Stimulated activated CD4-positive, alpha-beta T cell treated with anti-CD3 and anti-CD28 coated beads, Interleukin-1b, Interleukin-23, amount 100 ng/mL, for 1 hour (primary cell): ENCODE measurements at places on chromosomes 2 and 18.

DNA sequence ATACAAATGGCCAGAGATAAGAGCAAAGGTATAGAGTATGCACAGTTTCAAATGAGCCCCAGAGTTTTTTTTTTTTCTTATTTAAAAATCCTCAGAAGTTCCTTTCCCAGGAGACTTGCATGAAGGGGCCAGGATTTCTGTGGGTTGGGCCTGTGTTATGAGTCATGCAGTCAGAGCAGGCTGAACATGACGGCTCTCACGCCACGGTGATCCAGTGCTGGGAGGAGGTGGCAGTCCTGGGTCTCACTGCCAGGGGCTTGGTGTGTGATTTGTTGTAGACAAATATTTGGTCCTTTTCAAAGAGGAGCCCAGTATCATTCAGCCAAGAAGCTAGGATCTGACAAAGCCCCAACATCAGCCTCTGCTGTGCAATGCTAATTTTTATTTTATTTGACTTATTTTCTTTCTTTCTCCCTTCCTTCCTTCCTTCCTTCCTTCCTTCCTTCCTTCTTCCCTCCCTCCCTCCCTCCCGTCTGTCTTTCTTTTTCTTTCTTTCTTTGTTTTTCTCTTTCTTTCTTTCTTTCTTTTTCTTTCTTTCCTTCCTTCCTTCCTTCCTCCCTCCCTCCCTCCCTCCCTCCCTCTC, 10.4 kb upstream of the KCNE4 start:
- no peak for DNase-seq

DNA sequence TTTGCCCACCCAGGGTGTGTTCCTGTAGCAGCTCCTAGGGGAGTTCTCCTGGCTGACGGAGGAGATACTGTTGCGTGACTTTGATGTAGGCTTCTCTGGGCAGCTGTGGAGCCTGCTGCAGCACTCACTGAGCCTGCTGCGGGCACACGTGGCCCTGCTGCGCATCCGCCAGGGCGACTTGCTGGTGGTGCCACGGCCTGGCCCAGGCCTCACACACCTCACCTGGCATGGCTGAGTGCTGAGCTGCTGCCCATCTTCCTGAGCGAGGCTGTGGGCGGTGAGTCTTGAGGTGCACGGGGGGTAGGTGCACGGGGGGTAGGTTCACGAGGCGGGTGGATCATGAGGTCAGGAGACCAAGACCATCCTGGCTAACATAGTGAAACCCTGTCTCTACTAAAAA, 191.7 kb downstream of the ANKRD36C start:
- DNase-seq, result no peak

- no peak for DNase-seq
Measured at GRCh38 chr18:43420950-43421349, 143.7 kb upstream of the SYT4 start.

GRCh38 chr2:148519013-148519412, 125.5 kb upstream of the EPC2 start:
- DNase-seq, result no peak

DNA sequence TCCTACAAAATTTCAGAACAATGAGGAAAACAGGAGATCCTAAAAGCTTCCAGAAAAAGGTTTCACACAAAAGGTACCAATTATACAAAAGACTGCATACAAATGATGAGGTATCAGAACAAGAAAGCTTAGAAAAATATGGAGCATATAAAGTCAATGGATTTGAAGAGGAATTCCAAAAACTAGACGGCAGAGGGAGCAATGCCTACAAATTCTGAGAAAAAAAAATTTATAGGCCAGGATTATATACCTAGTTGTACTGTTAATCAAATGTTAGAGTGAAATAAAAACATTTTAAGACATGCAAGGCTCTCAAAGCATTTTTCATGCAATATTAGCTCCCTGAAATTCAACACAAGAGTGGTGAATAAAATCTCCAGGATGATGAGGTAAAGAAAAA, 106.2 kb downstream of the ZRANB3 start:
- DNase-seq, result no peak

- no peak for DNase-seq
Measured at GRCh38 chr2:126467367-126468054, 188.4 kb upstream of the GYPC start.

GRCh38 chr2:141522048-141522447, 608.8 kb downstream of the LRP1B start:
- no peak for DNase-seq

DNA sequence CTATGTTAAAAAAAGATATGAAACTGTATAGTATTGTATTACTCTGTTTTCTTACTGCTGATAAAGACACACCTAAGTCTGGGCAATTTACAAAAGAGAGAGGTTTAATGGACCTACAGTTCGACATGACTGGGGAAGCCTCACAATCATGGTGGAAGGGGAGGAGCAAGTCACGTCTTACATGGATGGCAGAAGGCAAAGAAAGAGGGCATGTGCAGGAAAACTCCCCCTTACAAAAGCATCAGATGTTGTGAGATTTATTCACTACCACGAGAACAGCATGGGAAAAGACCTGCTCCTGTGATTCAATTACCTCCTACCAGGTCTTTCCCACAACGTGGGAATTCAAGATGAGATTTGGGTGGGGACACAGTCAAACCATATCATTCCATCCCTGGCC, 57.0 kb downstream of the NCOA1 start:
- DNase-seq, result no peak

GRCh38 chr2:152606081-152606480, 111.2 kb downstream of the PRPF40A start:
- DNase-seq, result no peak

GRCh38 chr2:101273056-101273455, 20.4 kb downstream of the CNOT11 start:
- no peak for DNase-seq

DNA sequence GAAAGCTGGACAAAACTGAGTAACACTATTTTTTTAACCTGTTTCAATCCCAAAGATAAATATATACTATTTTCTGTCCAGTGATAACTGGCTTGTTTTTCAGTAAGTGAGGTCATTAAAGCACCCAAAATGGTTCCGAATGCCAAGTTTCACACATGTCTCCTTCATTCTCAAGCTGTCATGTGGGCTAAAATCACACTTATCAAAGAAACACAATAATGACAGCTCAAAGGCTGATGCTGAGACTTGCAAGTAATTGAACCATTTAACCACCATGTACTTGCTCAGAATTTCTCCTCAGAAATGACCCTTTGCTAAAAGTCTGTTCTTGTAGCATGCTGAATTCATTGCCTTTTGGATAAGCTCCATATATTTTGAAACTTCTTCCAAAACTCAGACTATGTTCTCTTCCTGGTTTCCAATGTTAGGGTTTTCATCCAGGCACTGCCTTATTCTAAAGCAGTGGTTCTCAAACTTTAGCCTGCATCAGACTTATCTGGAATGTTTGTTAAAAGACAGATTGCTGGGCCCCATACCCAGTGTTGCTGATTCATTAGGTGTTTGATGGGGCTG, 149.8 kb downstream of the VWC2L start:
- DNase-seq, result no peak

GRCh38 chr2:74414441-74414840, 7.0 kb downstream of the C2orf81 start:
- no peak for DNase-seq

GRCh38 chr18:63970809-63971205, 926 bp downstream of the SERPINB8 start:
- no peak for DNase-seq

GRCh38 chr2:173866874-173867618, 98.1 kb downstream of the SP3 start:
- DNase-seq, result no peak

- no peak for DNase-seq
Measured at GRCh38 chr2:226715347-226715990, 84.2 kb downstream of the IRS1 start.

DNA sequence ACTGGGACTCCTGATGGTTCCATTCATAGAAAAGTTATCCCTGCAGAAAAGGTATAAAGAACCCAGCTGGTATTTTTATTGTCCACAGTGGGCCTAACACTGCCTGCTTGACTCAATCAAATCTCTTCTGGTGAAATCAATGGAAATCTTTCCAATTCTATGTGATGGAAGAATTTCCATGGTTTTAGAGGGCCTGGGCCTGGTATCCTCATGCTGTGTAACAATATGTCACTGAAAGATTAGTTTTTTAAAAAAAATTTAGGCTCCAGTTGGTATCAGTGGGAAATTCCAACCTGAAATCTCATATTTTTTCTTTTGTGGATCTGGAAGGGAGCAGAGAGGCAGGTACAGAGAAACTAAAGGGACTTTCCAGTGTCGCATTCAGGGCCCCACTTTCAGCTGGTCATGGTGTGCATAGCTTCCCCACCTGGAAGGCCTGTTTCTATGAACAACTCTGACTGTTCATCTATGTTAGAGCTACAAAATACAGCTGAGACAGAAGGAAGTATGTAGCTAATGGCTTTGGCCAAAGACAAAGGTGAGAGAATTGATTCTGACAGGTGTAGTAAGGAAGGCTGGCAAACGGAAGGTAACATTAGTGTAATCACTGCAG, 20.9 kb downstream of the NEB start:
- DNase-seq, result no peak

- DNase-seq, result no peak
Measured at GRCh38 chr2:60872510-60872928, 8.9 kb upstream of the REL start.

GRCh38 chr2:238097988-238098871, 1.9 kb upstream of the ESPNL start:
- DNase-seq, result no peak
